Breast epithelium (tissue), 4 donors: ENCODE measurements at places on chromosomes 4 and X. TPM values are rescaled to one million over a fixed set of nuclear protein-coding genes. Genes with fewer than 3 reads are reported as not detected.

Gene SPACA5
- total RNA-seq: not detected

Gene UGT2A1
- not detected for total RNA-seq

Gene TRAM1L1
- 3.1 TPM for total RNA-seq

Gene WNK3
- 1.3 TPM for total RNA-seq

- no peaks in the 10 kb centered on the region for H3K36me3 ChIP-seq
These were observed 54.1 kb downstream of the ANK2 start for GRCh38 chr4:113103556-113103955.

DNA sequence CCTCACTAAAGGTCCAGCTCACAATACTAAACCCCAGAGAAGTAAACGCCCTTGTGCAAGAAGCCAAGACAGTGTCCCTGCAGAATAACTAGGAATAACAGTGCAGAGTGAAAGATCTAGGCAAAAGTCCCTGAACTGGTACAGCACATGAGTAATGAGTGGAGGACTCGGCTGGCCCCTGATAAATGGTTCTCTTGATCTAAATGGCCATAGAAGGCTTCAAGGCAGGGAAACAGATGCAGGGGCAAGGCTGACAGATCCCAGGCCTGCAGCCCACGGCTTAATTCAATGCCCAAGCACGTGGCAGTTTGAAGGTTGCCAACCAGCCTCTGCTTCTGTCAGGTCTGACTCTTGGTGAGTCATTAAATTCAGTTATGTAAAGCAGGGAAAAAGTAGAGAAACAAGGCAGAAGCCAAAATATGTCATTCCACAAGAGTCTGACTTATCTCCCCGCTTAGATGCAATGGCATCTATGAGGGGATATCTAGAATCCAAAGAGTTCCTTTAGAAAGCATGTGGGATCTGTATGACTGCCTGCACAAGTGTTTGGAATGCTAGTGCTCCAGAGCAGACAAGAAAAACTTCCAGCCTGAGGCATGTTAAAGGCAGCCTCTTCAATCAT lies 121.3 kb downstream of the PRDM5 start:
- H3K4me3 ChIP-seq: no peak overlapping the region
- H3K36me3 ChIP-seq: no peaks in the 10 kb centered on the region
- H3K4me1 ChIP-seq: no peaks in the 10 kb centered on the region

Gene PYURF
- total RNA-seq: 110 TPM

DNA sequence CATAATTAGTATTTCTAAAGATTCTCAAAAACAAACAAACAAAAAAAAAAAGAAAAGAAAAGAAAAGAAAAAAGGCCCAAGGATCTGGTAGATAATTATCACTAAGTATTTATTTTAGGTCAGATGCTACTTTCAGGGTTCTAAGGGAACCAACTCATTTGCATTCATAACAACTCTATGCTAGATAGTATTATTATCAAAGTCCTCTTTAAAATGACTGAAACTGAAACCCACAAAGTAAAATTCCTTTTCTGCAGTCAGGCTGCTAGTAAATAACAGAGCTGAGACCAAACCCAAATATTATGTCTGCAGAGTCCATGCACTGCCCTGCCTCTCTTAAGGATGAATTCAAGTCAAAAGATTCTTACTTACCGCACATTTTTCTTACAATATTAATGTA lies 38.3 kb upstream of the MAPK10 start:
- no peaks in the 10 kb centered on the region for H3K4me1 ChIP-seq
- no peaks in the 10 kb centered on the region for H3K27me3 ChIP-seq
- H3K4me3 ChIP-seq: no peak overlapping the region
- H3K27ac ChIP-seq: no peak overlapping the region
- no peaks in the 10 kb centered on the region for H3K36me3 ChIP-seq
- DNase-seq: no peak

- no peak overlapping the region for H3K4me3 ChIP-seq
- no peak for DNase-seq
- no peak overlapping the region for H3K27ac ChIP-seq
- H3K36me3 ChIP-seq: no peaks in the 10 kb centered on the region
- H3K4me1 ChIP-seq: no peaks in the 10 kb centered on the region
These were observed 415 bp upstream of the TENM3 start for GRCh38 chr4:182242787-182243186.

Gene TLR10
- 1.3 TPM for total RNA-seq

- H3K4me1 ChIP-seq: no peaks in the 10 kb centered on the region
- peak within 1 kb of the TSS; percentile 92 for H3K27ac ChIP-seq
- no peaks in the 10 kb centered on the region for H3K27me3 ChIP-seq
These were observed at the start of gene OPHN1 for GRCh38 chrX:68433155-68433980. Gene OPHN1, minus strand, starts transcription at chrX:68433495. Its CDS starts 475 bp downstream, at chrX:68433020.

DNA sequence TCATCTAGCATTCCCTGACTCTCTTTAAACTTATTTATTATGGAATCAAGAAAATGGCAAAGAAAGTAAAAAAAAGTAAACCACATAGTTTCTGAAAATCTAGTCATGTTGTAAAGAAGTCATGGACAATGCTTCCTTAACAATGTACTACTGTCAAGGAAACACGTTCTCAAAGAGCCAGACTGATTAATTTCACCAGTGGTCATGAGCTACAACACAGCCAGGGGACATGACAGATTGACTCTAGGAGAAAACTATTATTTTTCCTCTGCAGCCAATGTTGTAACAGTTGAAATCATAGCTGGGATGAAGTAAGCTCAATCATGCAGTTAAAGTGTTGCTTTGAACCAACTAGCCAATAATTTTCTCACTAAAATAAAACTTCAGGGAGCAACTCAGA lies 109.2 kb downstream of the MAPK10 start:
- DNase-seq: no peak
- H3K27ac ChIP-seq: no peak overlapping the region
- no peaks in the 10 kb centered on the region for H3K27me3 ChIP-seq
- H3K36me3 ChIP-seq: no peaks in the 10 kb centered on the region
- no peak overlapping the region for H3K4me3 ChIP-seq
- no peaks in the 10 kb centered on the region for H3K4me1 ChIP-seq

Gene ZCCHC4
- 32.1 TPM for total RNA-seq

DNA sequence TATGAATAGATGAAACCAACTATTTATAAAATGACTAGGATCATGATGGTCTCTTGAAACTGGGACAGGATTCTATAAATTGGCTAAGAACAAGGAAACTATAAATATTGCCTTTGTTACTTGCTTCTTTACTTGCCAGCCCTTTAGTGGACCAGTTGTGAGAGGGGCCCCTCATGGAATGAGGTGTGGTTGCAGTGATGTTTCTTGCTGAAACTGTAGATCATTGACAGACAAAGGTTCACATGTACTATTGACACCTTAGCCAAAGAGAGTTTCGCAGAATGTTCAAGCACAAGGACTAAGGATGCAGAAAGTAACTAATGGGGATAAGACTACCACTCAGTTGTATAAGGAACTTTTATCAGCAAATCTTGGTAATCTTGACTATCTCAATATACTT lies 135.0 kb upstream of the SMIM10 start:
- H3K36me3 ChIP-seq: no peaks in the 10 kb centered on the region
- H3K27me3 ChIP-seq: peaks cover 11% of the 10 kb centered on the region
- H3K4me3 ChIP-seq: no peak overlapping the region
- H3K4me1 ChIP-seq: no peaks in the 10 kb centered on the region
- no peak for DNase-seq
- no peak overlapping the region for H3K27ac ChIP-seq

GRCh38 chr4:2085496-2085901 lies 26.4 kb downstream of the NAT8L start:
- no peak overlapping the region for H3K27ac ChIP-seq
- no peaks in the 10 kb centered on the region for H3K27me3 ChIP-seq
- H3K36me3 ChIP-seq: no peaks in the 10 kb centered on the region
- DNase-seq: peak; percentile 28
- no peaks in the 10 kb centered on the region for H3K4me1 ChIP-seq

DNA sequence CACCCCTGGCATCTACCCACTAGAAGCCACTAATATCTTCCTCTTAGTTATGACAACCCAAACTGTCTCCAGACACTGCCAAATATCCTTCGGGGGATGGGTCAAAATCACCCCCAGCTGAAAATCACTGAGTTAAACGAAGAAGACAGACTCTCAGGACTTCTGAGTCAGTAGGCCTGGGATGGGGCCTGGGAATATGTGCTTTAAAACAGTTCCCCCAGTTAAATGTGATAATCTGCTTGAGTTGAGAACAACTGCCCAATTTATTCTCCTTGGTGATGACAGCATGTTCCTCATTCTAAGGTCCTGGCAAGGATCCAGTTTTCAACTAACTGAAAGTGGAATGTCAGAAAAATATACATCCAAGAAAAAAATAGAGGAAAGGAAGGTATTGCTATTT lies 52.4 kb downstream of the CBLL2 start:
- no peak overlapping the region for H3K4me3 ChIP-seq
- H3K36me3 ChIP-seq: no peaks in the 10 kb centered on the region
- DNase-seq: no peak
- no peak overlapping the region for H3K27ac ChIP-seq
- H3K27me3 ChIP-seq: no peaks in the 10 kb centered on the region

Gene KIAA1210
- not detected for total RNA-seq

DNA sequence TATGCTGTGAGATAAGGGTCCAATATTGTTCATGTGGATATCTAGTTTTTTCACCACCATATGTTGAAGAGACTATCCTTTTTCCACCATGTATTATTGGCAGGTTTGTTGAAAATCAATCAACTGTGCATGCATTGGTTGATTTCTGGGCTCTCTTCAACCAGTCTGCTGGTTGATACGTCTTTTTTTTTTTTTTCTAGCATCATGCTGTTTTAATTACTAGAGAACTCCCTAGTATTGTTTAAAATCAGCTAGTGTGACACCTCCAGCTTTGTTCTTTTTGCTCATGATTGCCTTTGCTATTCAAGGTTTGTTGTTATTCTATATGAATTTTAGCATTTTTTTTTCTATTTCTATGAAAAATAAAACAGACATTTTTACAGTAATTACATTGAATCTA lies 123.9 kb downstream of the SLC7A11 start:
- no peak overlapping the region for H3K27ac ChIP-seq
- DNase-seq: no peak

GRCh38 chr4:112562254-112562879 lies 46.4 kb upstream of the NEUROG2 start:
- H3K4me1 ChIP-seq: no peaks in the 10 kb centered on the region
- no peaks in the 10 kb centered on the region for H3K27me3 ChIP-seq
- no peaks in the 10 kb centered on the region for H3K36me3 ChIP-seq
- no peak for DNase-seq

Gene MAML3
- total RNA-seq: 11.1 TPM

Gene DCAF16
- total RNA-seq: 28.0 TPM

- no peaks in the 10 kb centered on the region for H3K27me3 ChIP-seq
- peak overlapping the region; percentile 97 for H3K27ac ChIP-seq
- DNase-seq: no peak
- H3K4me1 ChIP-seq: no peaks in the 10 kb centered on the region
- H3K36me3 ChIP-seq: no peaks in the 10 kb centered on the region
- H3K4me3 ChIP-seq: peak overlapping the region; percentile 66
These were observed 1.1 kb downstream of the TAFAZZIN start for GRCh38 chrX:154412468-154412867.

Gene CXorf49
- not detected for total RNA-seq

GRCh38 chr4:109702950-109703663 lies at the start of gene CASP6:
Gene CASP6, minus strand, starts transcription at chr4:109703445. Its CDS starts 50 bp downstream, at chr4:109703395.
- peak; percentile 68 for DNase-seq

Gene RASL11B
- 3.1 TPM for total RNA-seq

Gene HDX
- 12.1 TPM for total RNA-seq

Gene TXK
- total RNA-seq: 3.2 TPM

DNA sequence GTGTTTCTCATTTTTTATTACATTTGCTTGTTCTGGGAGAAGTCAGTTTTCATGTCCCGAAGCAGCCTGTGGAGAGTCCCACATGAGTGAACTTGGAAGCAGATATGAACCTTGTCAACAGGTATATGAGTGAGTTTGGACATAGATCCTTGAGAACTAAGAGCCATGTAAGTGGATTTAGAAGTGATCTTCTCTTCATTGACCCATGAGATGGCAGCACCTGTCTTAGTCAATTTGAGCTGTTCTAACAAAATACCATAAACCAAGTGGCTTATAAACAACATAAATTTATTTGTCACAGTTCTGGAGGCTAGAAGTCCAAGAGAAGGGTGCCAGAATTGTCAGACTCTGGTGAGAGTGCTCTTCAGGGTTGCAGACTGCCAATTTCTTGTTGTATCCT lies 1043.8 kb downstream of the ADGRL3 start:
- no peak overlapping the region for H3K4me3 ChIP-seq
- no peak for DNase-seq
- no peaks in the 10 kb centered on the region for H3K36me3 ChIP-seq

GRCh38 chr4:70895811-70896491 lies 6.2 kb upstream of the MOB1B start:
- no peaks in the 10 kb centered on the region for H3K4me1 ChIP-seq
- no peaks in the 10 kb centered on the region for H3K36me3 ChIP-seq
- H3K4me3 ChIP-seq: no peak overlapping the region
- H3K27me3 ChIP-seq: no peaks in the 10 kb centered on the region
- DNase-seq: no peak

DNA sequence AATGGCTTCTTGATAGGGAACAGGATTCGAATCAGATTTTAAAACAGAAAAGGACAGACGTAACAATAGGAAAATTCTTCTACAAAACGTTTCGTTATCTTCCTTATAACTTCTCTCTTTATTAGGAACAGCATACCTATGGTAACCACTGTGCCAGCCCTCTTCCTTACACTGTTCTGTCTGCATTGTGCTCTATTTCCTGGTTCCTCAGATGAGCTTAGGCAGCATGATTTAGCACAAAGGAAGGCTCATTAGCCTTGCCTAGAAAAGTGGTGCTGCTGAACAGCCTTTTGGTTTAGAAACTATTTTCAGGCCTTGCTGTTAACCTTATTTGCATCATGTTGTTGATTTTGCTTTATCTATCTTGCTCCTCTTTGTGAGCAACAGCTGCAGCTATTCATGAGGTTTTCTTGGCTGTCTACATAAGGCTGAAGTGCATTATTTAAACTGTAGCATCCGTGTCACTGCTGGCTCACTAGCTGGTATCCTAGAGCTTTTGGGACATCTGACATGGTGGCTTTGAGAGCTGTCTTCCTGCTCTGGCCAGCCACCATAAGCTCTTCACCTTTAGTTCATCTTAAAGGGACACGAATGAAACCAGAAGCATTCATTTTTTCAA lies 69.9 kb upstream of the NRK start:
- DNase-seq: no peak
- no peaks in the 10 kb centered on the region for H3K4me1 ChIP-seq
- no peak overlapping the region for H3K27ac ChIP-seq
- H3K4me3 ChIP-seq: no peak overlapping the region
- no peaks in the 10 kb centered on the region for H3K27me3 ChIP-seq

- H3K36me3 ChIP-seq: no peaks in the 10 kb centered on the region
- H3K27me3 ChIP-seq: peaks cover 3% of the 10 kb centered on the region
- H3K27ac ChIP-seq: no peak overlapping the region
- DNase-seq: no peak
These were observed 32.9 kb upstream of the PAGE5 start for GRCh38 chrX:55187281-55187680.

Gene CCKAR
- total RNA-seq: not detected

DNA sequence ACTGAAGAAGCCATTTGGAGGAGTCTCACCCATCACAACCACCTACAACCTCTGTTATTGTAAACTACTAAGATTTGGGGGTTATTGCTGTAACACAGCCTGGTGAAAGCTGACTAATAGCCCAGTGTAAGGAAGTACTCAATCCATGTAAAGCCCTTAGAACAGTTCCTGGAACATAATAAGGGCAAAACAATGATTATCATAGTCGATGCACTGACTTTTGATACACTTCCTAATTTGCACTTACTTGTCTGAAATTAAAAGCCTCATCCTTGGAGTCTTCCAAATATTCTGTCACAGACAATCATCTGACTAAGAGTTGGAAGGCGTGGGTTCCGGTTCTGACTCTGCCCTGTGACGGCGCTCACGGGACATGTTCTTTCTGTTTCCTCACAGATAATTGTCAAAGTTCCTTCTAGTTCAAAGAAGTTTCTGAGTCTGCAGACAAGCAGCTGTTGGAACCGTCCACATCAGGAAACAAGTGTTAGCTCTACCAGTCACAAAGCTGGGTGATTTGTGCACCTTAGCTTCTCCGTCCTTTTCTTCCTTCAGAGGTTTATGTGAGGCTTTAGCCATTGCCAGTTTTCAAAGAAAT lies 33.4 kb upstream of the RASGEF1B start:
- peak overlapping the region; percentile 57 for H3K27ac ChIP-seq
- H3K27me3 ChIP-seq: no peaks in the 10 kb centered on the region
- no peak overlapping the region for H3K4me3 ChIP-seq
- H3K36me3 ChIP-seq: no peaks in the 10 kb centered on the region
